NT2/D1 (cell line): ENCODE measurements at places on chromosomes 4 and X.

- DNase-seq: no peak
Measured at GRCh38 chr4:17662694-17663093, 48.3 kb downstream of the MED28 start.

- no peak for DNase-seq
Measured at GRCh38 chrX:93741811-93742210, 67.8 kb downstream of the FAM133A start.

- no peak for DNase-seq
Measured at GRCh38 chrX:119206203-119206602, 29.9 kb upstream of the PGRMC1 start.

- DNase-seq: no peak
Measured at GRCh38 chr4:141133999-141134995, 1.0 kb upstream of the RNF150 start.

DNA sequence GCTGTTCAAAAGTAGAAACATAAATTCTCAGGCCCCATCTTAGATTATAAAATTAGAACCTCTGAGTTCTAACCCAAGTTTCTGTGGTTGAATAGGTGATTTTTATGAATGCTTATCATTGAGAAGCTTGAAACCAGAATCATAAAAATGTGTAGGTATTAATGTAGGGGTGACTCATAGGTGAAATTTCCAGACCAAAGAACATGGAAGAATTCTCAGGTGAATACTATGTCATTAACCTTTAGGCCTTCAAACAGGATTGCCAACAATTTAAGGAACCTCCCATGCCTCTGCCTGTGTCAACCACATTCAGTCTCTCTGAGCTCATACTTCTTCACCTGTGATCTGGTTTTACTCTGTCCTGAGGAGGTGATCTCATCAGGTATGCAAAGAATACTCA is 177.8 kb downstream of the NPFFR2 start:
- no peak for DNase-seq

DNA sequence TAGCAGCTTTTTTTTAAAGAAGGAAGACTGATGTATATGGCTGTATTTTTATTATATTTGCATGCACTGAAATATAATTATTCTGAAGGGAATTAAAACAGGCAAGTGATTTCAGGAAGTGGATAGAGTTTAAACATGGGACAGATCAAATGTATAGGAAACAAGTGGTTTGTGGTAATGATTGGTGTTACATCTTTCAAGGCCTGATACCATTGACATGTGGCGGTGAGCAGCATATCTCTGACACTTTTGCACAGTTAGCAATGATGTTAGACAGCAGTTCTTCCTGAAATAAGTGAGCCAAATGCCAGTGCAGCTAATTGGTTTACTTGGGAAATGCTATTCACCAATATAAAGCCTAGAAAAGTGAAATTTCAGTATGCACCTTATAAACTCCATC is 272.1 kb downstream of the RPA4 start:
- DNase-seq: no peak

GRCh38 chrX:68940601-68941000 is 111.8 kb downstream of the EFNB1 start:
- DNase-seq: no peak

- peak; percentile 22 for DNase-seq
Measured at GRCh38 chr4:11720292-11720691, 291.6 kb upstream of the HS3ST1 start.

DNA sequence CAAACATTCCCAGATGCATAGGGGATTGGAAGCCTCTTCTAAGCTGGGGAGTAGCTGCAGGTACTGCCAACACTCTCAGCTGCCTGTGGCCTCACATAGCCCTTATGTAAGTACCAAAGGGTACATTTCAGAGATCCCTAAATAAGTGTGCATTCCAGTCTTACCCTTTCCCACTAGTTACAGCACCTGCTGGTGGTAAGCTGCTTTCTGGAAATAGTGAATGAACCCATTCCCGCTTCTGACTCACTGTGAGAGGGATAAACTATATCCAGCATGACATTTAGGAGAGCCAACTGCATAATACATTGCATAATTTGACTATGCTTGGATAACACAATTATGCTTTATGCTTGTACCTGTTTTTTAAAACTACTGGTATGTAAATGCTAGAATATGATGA is 149.0 kb downstream of the FAM13A start:
- no peak for DNase-seq

- no peak for DNase-seq
Measured at GRCh38 chr4:3436798-3437581, 4.8 kb upstream of the HGFAC start.

DNA sequence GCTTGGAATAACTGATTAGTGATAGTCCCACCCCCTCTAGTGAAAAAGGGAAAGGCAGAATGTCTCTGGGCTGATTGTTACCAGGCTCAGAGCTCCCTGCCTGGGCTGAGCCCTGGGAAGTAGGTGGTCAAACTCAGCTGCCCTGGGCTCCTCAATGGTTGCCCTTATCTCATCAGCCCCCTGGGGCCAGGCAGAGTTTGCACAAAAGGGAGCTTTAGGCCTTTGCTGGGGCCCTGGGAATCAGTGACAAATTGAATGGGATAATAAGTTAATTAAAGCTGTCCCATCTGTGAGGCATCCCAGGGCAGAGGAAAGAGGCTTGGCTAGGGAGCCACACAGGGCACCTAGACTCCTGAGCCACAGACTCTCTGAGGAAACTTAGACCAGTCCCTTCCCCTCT is 89.0 kb downstream of the EFNB1 start:
- DNase-seq: no peak

GRCh38 chrX:148495176-148495575 is 5.2 kb upstream of the AFF2 start:
- no peak for DNase-seq

GRCh38 chr4:13483768-13484121 is 395 bp downstream of the RAB28 start:
- peak; percentile 38 for DNase-seq

DNA sequence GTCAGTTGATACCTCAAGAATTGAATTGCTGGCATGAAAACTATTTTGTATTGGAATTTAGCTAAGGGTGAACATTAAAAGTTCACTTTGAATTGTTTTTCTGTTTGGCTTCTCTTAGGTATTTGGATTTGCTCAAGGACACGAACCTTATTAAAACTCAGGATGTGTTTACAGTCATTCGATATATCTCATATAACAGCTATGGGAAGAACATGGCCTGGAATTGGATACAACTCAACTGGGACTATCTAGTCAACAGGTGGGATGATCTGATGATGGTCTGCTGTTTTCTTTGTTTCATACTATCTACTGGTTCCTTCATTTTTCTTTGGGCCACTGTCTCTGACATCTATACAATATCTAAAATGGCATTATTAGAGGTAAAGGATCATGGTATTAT is 69.7 kb downstream of the PITX2 start:
- DNase-seq: no peak

GRCh38 chr4:62881901-62882300 is 1527.3 kb downstream of the TECRL start:
- no peak for DNase-seq

- no peak for DNase-seq
Measured at GRCh38 chr4:168218645-168219044, 99.9 kb downstream of the DDX60 start.
